ENCODE measurements at places on chromosomes 5 and 9.

GRCh38 chr5:79200573-79201183 is 35.3 kb upstream of the JMY start:
- DNase-seq = no peak

DNA sequence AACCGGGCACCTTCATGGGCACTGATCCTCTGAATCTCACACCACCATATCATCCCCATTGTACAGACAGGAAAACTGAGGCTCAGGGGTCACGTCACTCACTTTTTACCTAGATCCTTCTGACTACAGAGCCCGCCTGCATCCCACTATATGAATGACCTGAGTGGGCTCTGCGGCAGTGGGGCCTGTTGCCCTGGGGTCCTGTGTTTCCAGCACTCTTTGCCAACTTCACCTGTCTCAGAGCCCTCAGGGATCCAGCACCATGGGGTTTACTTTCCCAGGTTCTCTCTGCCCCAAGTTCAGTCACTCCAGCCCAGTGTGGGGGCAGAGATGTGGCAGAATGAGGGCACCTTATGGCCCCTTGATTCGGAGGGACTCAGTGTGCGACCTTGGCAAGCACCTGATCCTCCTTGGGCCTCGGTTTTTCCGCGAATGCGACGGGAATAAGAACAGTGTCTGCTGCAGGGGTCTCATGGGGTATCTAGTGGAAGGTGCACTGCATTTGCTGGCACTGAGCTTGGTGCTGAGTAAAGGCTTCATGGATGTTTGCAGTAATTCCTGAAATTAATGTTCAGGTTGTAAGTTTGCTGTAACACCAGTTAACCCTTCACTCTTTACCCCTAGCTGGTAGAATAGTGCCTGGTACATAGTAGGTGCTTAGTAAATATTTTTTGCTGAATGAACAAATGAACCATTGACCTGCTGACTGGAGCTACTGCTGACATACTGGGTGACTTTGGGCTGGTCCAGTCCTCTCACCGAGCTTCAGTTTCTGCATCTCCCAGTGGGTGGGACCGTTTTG is 47.1 kb upstream of the BOD1 start:
- DNase-seq = no peak

DNA sequence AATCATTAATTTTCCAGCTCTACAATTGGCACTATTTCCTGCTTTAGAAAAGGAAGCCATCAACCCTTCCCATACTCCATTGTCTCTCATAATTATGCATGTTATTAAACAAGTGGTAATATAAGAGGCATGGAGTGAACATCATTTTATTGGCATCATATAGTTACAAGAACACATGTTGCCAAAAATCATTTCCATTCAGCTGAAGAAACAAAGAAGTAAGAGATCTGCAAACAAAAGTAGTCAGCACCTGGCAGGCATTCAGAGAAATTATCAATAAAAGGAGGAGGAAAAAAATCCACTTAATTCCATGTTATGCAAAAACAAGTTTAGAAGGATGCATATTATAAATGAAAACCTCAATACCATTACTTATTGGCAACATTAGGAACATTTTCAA is 1208.2 kb upstream of the C9orf72 start:
- DNase-seq = no peak

DNA sequence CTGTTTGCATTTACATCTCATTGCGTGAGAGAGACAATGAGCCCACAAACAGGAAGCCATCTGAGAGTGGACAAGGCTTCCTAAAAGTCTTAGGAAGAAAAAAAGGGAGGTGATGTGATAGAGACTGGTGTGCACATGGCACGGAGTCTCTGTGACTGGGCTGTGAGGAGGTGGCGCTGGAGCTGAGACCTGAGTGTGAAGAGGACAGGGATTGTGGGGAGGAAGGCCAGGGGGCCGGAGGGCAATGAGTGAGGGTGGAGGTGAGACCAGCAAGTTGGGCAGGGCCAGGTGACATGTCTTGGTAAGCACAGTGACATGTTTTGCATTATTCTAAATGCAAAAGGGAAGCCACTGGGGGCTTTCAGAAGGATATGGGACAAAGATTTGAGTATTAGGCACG is 45.0 kb downstream of the TSPAN17 start:
- DNase-seq = no peak

DNA sequence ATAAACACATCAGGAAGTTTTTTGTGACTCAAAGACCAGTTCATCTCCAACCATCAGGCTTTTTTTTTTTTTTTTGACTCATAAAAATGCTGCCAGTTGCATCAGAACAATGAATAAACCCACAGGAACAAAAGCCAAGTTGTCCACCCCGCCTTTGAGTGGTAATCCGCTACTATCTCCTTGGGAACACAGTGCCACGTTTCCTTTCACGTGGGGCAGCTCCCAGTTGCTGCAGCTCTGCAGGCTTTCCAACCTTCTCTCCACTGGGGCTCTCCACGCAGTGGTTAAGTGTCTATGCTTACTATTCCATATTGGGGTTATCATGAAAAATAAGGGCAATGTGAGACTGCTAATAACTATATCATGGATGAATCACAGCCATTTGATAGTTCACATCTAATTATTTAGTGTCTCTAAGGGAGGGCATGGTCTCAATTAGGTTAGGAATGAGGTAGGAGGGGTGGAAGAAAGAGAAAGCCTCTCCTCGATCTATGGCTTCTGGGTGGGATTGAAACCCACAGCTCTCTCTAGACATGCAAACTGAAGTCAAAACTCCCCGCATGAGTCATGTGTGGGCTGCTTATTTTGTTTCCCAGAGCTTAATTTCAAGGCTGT is 55.8 kb upstream of the ACTBL2 start:
- DNase-seq = peak; percentile 16

DNA sequence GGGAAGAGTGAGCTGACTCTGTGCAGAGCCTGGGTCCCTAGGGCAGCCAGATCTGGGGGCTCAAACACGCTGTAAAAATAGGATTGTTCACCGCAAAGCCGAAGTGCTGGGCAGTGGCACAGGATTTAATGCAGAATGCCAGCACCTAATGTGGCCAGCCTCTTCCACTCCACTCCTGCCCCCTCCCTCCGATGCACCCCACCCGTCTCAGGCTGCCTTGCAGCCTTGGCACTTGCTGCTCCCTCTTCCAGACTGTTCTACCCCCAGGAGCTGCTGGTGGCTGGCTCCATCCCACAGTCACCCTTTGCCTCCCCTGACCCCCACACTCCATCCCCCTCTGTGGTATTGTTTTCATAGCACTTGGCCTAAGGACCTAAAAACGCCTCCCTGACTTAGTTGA is 86.2 kb downstream of the SEMA4D start:
- no peak for DNase-seq

DNA sequence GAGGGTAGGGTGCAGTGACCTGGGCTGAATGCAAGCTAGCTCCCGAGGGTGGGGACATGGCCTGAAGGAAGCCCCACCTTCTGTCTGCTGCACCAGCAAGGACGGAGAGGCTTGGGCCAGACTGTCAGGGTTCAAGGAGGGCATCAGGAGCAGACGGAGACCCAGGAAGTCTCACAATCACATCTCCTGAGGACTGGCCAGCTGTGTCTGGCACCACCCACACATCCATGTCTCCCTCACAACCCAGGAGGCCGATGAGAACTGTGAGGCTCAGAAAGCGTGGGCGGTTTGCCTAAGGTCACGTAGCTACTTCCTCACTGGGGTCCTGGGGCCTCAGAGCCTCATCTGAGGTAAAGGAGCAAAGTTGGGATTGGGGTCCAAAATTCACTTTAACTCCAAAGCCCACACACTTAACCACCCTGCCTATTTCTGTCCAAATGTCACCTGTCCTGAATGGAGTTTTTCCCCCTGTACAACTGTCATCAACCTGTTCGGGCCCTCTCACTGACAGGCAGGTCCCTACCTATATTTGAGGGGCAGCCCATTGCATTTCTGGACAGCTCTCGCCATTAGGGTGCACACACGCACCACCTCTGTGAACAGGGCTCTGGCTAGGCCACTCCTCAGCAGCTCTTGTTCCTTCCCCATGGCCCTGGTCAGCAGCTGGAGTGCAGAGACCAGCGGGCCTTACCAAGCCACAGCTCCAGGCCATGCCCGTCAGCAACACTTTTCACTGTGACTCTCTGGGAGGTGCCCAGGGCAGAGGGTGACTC is 3.4 kb downstream of the IL13 start:
- DNase-seq = no peak

DNA sequence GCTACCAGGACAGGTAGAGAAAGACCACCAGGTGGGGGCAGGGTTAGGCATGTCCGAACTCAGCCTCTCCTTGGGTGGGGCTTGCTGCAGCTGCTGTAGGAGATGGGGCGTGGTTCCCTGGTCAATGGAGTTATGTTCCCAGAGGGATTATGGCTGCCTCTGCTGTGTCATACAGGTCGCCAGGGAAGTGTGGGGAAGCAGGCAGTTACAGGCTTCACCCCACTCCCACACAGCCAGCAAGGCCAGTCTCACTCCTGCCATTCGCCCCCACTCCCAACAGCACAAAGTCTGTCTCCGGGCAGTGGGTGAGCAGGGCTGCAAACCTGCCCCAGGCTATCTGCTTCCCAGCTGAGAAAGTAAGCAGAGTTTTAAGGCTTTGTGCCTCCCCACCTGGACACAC is 20.0 kb upstream of the CEP72 start:
- DNase-seq = no peak

- DNase-seq = no peak
Observed at GRCh38 chr9:36489453-36489852, 83.2 kb upstream of the MELK start.

DNA sequence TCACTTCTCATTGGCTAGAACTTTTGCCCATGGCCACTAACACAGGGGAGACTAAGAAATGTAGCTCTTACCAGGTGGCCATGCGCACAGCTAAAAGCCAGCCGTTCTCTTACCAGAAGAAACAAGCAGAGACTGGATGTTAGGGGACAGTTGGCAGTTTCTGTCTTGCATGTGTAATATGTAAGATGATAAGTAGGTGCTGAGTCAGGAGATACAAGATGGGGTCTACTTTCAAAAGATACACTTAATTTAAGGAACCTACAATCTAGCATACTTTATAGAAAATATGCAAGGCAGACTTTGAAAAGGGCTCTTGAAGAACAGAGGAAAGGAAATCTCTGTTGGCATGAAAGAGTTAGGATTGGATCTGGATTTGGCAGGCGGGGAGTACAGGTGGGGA is 244.5 kb downstream of the ZSWIM6 start:
- no peak for DNase-seq

GRCh38 chr9:72998363-72998762 is 45.5 kb upstream of the ALDH1A1 start:
- no peak for DNase-seq

DNA sequence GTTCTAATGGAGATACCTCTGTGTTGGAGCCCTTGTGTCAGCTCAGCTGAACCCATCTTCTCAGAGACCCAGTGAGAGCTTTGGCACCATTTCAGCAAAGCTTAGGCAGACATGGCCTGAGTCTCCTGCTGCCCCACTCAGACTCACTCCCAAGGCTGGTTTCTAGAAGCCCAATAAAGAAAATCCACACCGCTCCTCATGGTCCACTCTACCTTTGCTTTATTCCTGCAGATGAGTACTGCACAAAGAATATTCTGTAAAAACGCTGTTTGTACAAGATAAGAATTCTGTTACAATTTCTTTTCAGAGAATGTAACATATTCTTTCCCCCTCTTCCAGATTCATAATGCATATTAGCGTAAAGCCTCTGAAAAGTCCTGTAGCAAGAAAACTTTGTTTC is 129.3 kb downstream of the C5orf15 start:
- DNase-seq = no peak

- no peak for DNase-seq
Observed at GRCh38 chr5:33417632-33418031, 23.1 kb upstream of the TARS1 start.

- DNase-seq = no peak
Observed at GRCh38 chr9:14597171-14597799, 95.9 kb downstream of the ZDHHC21 start.

GRCh38 chr5:96489532-96489931 is 56.5 kb upstream of the PCSK1 start:
- no peak for DNase-seq

DNA sequence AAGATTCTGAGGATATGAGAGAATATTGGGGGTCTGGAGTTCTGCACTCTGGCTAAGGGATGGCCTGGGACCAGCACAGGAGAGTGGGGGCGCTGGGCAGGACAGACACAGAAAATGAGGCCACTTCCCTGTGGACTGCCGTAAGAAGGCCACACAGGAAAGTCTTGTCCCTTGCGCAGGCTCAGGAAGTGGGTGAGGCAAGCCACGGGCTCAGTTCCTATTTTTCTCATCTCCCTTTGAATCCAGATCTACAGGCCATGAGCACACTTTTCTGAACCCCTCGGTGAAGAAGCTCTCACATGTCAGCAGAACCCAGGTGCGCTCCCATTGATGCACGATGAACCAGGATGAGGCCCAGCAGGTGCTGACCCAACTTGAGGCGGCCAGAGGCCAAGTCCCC is 207.4 kb downstream of the AGTPBP1 start:
- DNase-seq = no peak

- no peak for DNase-seq
Observed at GRCh38 chr9:16099732-16100536, 547.1 kb downstream of the CCDC171 start.

DNA sequence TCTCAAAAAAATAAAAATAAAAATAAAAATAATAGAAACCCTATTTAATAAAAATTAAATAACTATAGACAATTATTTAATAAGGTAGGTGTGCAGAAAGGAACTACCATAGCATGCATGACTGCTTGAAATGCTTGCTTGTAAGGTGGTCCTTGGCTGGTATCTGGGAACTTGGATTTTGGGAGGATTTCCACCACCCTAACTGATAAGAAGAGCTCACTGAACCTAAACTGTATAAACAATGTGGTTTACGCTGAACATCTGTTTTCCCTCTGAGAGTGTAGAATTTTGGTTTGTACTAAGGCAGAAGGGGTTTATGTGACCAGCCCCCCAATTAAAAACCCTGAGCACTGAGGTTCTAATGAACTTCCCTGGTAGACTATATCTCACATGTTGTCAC is 31.2 kb downstream of the CPLANE1 start:
- DNase-seq = no peak

DNA sequence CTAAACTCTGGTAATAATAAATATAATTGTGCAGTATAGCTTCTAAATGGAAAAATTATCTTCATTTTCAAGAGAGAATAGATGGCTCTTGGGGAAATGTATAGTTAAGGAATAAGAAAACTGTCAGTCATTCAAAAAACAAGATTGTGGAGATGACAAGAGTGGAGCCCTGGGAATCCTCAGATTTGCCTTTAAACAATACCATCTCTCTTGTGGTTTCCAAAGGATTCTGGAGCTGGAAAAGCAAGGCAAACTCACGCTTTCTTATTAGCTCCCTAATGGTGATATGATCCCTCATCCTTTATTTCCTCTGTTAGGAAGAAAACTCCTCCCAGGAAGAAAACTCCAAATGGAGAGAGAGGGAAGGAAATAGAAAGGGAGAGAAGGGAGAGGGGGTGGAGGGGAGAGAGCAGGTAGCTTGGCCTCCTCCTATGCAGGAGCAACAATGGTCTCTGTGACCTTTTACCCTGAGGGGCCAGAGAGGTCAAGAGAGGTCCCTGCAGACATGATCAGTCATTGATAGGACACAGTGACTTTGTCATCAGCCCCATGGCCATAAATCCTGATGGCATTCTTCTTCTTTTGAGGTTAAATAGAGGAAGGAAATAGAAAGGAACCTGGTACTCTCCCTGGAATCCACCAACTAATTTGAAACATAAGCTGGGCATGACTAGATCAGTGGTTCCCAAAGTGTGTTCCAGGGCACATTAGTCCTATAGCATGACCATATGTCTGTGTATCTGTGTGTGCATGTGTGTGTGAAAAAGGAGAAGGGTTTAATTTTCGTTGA is 312.2 kb downstream of the ARRDC3 start:
- no peak for DNase-seq
